ENCODE measurements at places on chromosomes 3 and 15. TPM values are rescaled to one million over a fixed set of nuclear protein-coding genes. Genes with fewer than 3 reads are reported as not detected.

GRCh38 chr15:57731530-57732103 lies 25.1 kb downstream of the POLR2M start:
- H3K4me1 ChIP-seq, result peaks cover 3% of the 10 kb centered on the region
- no peak for DNase-seq
- H3K36me3 ChIP-seq, result peaks cover under 1% of the 10 kb centered on the region
- no peaks in the 10 kb centered on the region for H3K27me3 ChIP-seq
- no peak overlapping the region for H3K4me3 ChIP-seq
- no peak overlapping the region for H3K27ac ChIP-seq

GRCh38 chr15:58689646-58690045 lies 59.9 kb downstream of the ADAM10 start:
- DNase-seq, result no peak
- peaks cover 6% of the 10 kb centered on the region for H3K36me3 ChIP-seq
- H3K4me1 ChIP-seq, result peaks cover 10% of the 10 kb centered on the region

DNA sequence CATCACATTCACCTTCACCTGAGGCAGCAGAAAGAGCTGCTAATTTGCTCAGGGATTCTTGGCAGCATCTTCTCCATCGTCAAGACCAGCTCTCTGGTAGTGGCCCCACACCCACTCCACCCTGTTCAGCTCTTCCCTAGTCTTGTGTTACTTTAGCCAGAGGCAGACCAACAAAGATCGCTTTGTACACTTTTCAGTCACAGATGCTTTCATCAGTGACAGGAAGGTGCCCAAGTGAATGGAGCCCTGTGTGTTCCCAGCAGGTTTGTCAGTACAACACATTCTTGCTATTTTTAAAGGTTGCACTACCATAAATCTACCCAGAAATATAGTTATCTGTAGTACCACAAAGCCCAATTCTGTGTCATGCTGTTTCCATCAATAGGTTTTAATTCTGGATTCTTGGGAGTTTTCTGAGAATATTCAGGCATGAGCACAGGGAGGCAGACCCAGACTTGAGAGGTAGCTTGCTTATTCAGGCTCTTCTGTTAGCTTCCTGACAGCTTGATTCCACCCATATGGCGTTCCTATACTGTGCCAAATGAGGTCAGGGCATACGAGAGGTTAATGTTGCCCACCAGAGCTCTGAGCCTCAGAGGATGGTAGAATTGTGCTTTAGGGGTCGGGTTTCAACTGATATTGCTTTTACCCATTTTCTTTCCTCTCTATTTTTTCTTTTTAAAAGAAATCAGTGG lies 109.8 kb upstream of the MANF start:
- no peaks in the 10 kb centered on the region for H3K36me3 ChIP-seq
- no peak overlapping the region for H3K4me3 ChIP-seq
- H3K27ac ChIP-seq, result no peak overlapping the region
- no peak for DNase-seq

GRCh38 chr15:69388260-69388705 lies 25.9 kb upstream of the KIF23 start:
- H3K4me3 ChIP-seq, result no peak overlapping the region
- H3K27ac ChIP-seq, result no peak overlapping the region
- H3K4me1 ChIP-seq, result peaks cover 2% of the 10 kb centered on the region
- no peaks in the 10 kb centered on the region for H3K36me3 ChIP-seq
- H3K27me3 ChIP-seq, result peaks cover 3% of the 10 kb centered on the region

GRCh38 chr3:134312873-134313846 lies 61.1 kb downstream of the AMOTL2 start:
- no peaks in the 10 kb centered on the region for H3K4me1 ChIP-seq
- peaks cover 11% of the 10 kb centered on the region for H3K27me3 ChIP-seq
- no peak overlapping the region for H3K27ac ChIP-seq
- DNase-seq, result peak; percentile 40
- H3K4me3 ChIP-seq, result no peak overlapping the region
- H3K36me3 ChIP-seq, result no peaks in the 10 kb centered on the region

ITPKA gene
- total RNA-seq, result 1.1 TPM

DNA sequence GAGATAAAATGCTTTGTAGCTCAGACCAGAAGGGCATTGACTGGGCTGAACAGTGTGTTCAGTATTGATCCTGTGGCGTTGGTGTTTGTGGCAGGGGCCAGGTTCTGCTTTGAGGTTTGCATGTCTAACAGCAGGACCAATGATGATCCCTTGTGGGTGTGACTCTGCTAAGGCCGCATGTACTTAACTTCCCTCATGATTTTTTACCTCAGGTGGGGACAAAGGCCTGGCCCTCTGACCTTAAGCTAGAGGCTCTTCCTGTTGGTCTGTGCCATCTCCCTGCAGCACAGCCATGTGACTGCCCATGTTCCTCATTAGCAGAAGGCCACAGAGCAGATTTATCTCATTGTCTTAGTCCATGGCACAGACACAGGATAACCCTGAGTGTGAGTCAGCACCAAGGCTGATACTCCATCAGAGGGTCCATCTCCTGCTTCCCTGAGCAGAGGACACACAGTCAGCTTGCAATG lies 34.3 kb upstream of the BSN start:
- no peak for DNase-seq
- H3K4me1 ChIP-seq, result peaks cover 9% of the 10 kb centered on the region
- peak overlapping the region; percentile 85 for H3K27ac ChIP-seq
- H3K36me3 ChIP-seq, result no peaks in the 10 kb centered on the region

BLM gene
- 5.4 TPM for total RNA-seq

TUSC2 gene
- 30.8 TPM for total RNA-seq

DNA sequence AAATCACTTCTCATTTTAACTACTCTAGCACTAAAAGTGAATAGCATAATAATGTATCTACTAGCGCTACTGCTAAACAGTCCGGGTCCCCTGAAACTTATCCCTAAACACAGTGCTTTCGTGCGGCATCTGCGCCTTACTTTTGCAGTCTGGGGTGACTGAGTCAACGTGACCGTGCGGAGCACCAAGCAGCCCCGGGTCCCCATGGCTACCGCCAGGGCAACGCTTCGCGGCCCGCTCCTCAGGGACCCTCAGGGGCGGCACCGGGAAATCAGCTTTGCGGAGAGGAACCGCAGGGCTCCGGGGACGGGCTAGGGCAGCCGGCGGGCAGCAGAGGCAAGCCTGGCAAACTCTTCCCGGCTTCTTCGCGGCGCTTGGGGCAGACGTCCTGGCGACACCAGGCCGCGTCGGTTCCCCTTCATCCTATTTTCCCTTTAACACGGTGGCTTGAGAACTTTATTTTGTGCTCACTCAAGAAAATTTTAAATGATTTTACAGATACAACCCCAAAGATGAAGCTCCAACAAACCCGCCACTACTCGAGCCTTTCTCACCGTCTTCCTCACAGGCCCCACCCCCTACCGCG lies 757 bp upstream of the DIPK2A start:
- H3K36me3 ChIP-seq, result peaks cover 5% of the 10 kb centered on the region
- peaks cover 3% of the 10 kb centered on the region for H3K4me1 ChIP-seq
- DNase-seq, result peak; percentile 84
- peak overlapping the region; percentile 95 for H3K27ac ChIP-seq
